Fibroblast of skin of left quadriceps (primary cell): ENCODE measurements at places on chromosomes 6 and 20.

GRCh38 chr6:165616116-165616515 lies 46.9 kb downstream of the PDE10A start:
- no peak for DNase-seq

GRCh38 chr6:43912598-43913371 lies 142.8 kb downstream of the VEGFA start:
- no peak for DNase-seq

DNA sequence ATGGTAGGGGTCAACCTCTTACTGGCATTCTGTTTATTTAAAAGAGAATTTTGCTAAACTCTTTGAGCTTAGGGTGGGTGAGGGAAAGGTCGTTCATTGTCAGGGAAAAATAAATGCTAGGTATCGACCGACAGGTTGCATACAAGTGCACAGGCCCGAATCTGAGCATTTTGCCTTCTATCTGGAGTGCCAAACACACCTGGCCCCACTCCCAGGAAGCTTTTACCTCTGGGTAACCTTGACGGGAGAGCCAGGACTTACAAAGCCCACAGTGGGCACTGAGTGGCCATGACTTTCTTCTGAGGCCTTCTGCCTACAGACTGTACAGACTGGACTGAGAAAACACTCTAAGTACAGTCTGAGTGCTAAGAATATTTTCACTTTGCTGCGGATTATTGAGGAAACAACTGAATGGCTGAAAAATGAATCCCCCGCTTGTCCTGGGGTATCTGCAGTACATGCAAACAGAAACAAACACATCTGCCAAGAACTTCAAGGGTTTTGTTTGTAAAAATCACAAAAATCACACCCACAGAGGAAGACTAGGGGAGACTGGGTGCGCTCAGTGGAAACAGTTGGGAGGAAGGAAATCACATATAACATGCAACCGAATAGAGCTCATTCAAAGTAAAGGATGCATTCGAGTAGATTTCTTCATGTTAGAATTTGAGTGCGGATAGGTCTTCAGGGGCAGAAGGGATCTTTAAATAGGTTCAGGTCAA lies 152.8 kb downstream of the NFATC2 start:
- DNase-seq, result no peak

GRCh38 chr6:37134396-37135191 lies 35.4 kb upstream of the PIM1 start:
- DNase-seq, result peak; percentile 89

DNA sequence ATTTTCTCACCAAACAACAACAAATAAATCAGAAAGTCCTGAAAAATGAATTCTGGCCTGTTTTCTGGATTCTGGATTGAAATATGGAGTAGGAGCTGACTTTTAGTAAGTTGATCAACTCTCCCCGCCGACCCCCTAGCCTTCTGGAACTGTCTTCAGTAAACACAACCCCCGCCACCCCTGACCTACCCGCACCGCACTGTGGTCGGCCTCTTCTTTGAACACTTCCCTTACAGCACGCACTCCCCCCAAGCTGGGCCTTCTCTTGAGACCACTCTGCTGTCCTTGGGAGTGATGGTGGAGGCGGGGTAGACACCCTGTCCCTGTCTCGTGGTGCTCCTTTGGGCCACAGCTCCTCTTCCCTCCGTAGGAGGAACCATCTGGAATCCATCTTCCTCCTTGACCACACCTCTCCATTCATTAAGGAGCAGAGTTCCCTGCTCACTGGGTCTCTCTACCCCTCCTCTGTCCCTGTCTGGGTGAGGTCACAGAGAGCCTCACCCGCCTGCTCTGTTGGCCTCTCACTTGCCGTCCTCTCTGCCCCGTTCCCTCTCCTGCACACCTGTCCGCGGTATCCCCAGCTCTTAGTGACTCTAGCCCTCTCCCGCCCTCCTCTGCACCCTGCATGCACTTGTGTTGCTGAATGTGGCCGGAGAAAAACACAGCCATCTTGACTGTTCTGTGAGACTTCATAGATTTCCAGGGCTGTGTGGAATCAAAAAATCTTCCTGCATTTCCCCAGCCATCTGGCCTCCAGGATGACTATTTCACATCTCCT lies 19.1 kb downstream of the SYNJ2 start:
- DNase-seq, result no peak

DNA sequence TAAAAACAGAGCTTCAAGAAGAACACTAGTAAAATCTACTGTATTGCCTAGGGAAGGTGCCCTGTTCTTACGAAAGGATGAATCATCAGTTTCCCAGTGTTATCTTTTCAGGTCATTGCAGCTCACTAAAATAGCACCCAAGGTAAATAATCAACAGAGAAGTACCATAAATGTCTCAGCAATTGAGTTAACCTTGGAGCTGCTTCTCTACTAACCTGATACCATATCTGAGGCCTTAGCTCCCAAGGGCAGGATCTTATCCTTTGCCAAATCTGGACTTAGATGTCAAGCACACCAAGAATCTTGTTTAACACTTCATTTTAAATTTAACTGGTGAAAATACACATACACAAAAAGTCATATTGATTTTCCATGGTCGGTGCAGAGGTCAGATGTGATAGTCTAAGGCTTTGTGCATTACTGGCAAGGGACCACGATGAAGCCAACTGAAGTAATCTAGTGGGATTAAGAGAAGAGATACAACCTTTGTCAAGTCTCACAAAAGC lies 81.5 kb downstream of the EDN1 start:
- DNase-seq, result no peak

DNA sequence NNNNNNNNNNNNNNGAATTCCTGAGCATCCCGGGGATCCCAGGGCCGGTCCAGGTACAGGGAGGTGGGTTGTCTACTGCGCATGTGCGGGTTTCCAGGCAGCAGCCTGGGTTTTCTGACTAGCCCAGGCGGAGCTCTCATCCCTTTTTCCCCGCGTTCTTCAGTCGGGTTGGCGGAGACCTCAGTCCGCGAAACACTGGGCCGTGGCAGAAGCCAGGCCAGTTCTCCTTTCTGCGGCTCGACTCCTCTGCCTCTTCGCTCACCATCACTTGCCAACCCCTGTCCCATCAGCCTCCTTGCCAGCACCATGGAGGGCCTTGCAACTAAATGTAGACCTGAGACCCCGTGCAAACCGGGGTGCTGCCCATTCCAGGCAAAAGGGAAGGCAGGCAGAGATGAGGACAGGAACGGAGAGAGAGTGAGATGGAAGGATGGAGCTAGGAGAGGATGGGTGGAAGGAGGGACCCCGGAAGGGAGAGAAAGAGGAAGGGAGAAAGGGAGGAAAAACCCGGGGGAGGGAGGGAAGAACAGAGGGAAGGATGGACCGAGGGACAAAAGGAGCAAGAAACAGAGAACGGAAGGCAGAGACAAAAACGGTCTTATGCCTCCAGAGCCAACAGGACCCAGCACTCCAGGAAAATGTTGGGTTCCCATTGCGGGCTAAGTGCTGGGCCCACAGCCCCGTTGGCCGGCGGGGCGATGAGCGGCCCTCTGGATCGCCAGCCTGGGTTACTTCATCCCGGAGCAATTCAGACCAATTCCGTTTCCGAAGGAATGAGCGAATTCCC lies 445.4 kb upstream of the DEFB115 start:
- DNase-seq, result peak; percentile 5

- no peak for DNase-seq
Measured at GRCh38 chr6:11824986-11825385, 46.4 kb upstream of the ADTRP start.

DNA sequence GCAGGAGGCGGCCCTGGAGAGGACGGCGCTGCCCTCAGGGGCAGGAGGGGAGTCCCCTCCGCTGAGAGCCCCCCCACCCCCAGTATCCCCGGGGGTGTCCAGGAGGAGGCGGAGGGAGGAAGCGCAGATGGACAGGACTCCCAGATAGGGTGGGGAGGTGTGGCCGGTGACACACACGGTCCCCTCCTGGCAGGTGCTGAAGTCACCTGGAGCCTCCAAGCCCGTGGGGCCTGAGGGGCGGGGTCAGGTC lies 1.4 kb downstream of the STMN3 start:
- DNase-seq, result no peak

DNA sequence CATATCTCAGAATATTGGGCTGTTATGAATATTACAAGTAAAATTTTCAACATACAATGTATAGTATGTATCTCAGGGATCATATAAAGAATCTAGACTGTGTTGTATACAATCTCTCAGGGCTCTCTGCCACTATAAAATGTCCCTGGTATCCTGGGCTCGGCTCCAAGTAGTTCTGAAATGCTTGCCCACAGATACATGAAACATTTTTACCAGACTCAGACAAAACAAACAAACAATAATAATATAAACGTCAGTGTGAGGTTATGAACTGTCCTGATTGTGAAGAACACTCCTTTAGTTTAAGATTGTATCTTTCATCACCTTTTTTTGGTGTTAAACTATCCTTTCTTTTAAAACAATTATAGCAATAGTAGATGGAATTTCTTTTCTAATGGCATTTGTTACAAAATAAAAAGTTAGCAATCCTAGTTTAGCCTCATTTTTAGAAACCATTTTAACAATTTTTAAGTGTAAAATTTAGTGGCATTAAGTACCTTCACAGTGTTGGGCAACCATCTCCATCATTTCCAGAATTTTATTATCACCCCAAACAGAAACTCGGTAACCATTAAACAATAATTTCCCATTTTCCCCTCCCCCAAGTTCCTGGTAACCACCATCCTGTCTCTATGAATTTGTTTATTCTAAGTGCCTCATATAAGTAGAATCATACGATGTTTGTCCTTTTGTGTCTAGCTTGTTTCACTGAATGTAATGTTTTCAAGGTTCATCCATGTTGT lies 17.4 kb upstream of the LY86 start:
- no peak for DNase-seq

- no peak for DNase-seq
Measured at GRCh38 chr6:111228094-111228493, 140.8 kb downstream of the SLC16A10 start.

- no peak for DNase-seq
Measured at GRCh38 chr20:7362601-7363000, 577.7 kb downstream of the HAO1 start.

DNA sequence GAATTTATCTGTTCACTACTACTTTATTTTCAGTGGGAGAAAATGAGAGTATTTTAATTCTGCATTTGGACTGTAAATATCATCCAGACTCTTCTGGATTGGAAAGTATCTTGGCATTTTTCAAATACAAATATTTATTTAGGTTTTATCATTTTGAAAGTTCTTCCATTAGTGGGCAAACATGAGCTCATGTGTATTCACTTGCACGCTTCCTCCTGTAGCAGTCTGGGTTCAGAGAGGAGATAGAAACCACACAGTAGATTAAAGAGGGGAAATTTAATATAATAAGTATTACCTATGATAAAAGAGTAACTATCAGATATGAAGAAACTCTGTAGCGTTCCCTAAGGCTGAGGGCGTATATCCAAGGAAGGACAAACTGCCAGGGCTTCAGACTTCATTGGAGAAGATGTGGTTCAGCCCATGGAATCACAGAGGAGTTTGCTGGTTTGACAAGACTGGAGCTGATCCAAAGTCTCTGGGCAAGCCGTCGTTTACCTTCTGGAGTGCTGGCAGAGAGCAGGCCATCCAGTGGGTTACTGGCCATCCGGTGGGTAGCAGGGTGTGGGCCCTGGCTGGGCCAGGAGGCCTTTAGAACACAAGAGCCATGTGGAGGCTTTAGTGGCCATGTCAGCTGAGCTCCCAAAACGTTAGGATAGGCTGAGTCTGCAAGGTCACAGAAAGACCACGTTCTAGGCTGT lies 44.3 kb downstream of the KCNS1 start:
- DNase-seq, result no peak

DNA sequence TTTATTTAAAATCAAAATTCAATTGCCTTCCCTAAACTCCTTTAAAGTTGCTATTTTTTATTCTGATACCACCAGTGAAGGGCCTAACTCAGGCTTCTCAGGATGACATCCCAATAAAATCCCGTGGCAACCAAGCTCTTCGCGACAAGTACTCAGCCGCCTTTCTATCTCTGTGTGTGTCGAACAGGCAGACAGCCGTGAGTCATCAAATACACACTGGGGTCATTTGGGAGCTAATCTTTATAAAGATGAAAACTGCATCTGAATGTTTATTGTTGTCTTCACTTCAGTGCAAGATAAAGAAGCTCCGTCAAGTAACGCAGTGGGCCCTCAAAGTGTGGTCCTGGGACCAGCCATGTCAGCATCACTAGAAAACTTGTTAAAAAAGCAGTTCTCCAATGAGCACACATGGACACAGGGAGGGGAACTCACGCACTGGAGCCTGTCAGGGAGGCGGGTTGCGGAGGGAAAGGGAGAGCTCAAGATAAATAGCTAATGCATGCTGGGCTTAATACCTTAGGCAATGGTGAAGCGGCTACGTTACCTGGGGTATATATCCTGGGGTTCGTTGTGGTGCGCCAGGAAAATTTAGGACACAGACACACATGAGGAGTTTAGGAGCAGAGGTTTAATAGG lies 119.3 kb downstream of the RNF144B start:
- no peak for DNase-seq

GRCh38 chr6:44341095-44341890 lies 1.2 kb upstream of the SPATS1 start:
- no peak for DNase-seq

- DNase-seq, result no peak
Measured at GRCh38 chr6:50610562-50610961, 102.8 kb upstream of the TFAP2D start.

DNA sequence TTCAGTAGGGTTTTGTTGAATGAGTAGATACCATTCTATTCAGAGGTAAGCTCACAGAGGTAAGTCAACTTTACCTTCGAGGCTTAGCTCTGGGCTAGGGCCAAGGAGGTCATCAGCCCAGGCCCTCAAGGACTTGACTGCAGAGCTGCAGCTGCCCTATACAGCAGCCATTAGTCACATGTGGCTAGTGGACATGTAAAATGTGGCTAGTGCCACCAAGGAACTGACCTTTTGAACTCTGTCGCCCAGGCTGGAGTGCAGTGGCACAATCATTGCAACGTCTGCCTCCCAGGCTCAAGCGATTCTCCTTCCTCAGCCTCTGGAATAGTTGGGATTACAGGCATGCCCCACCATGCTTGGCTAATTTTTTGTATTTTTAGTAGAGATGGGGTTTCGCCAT lies 47.9 kb upstream of the EPB41L1 start:
- no peak for DNase-seq

DNA sequence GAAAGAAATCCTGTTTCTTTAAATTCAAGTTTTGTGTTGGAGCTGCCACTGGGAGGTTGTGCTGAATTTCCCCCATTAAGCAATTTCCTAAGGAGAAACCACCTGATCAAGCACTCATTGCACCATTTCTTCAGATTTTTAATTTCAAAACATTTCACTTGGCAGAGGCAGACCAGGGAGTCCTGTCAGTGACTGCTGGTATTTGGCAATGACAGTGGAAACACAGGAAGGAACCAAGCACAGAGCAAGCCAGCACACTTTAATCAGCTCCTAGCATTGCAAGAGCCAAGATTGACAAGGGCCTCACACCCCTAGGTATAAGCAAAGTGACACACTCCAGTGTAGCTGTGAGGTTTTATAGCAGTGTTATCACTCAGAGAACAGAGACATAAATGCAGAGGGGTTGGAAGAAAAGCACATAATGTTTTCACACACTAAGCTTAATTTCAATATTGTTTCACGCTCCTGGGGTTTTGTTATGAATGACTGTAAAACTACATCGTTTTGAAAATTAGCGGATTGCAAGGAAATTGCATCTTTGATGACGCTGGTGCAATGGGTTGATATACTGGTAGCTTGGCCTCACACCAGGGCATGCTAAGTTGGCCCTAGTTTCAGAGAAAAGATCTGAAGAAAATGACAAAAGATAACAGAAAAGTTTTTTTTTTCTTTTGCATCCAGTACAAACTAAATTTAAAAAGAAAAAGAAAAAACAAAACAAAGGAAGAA lies 768.4 kb downstream of the TFAP2A start:
- DNase-seq, result no peak

- no peak for DNase-seq
Measured at GRCh38 chr6:29589423-29590048, 4.6 kb downstream of the OR2H2 start.

GRCh38 chr6:108598305-108598863 lies 37.7 kb downstream of the FOXO3 start:
- peak; percentile 66 for DNase-seq
